ENCODE measurements at places on chromosomes 7 and 10.

- no peak for DNase-seq
Measured at GRCh38 chr7:108492742-108493141, 33.2 kb downstream of the PNPLA8 start.

- no peak for DNase-seq
Measured at GRCh38 chr10:50501924-50502452, 121.8 kb downstream of the SGMS1 start.

DNA sequence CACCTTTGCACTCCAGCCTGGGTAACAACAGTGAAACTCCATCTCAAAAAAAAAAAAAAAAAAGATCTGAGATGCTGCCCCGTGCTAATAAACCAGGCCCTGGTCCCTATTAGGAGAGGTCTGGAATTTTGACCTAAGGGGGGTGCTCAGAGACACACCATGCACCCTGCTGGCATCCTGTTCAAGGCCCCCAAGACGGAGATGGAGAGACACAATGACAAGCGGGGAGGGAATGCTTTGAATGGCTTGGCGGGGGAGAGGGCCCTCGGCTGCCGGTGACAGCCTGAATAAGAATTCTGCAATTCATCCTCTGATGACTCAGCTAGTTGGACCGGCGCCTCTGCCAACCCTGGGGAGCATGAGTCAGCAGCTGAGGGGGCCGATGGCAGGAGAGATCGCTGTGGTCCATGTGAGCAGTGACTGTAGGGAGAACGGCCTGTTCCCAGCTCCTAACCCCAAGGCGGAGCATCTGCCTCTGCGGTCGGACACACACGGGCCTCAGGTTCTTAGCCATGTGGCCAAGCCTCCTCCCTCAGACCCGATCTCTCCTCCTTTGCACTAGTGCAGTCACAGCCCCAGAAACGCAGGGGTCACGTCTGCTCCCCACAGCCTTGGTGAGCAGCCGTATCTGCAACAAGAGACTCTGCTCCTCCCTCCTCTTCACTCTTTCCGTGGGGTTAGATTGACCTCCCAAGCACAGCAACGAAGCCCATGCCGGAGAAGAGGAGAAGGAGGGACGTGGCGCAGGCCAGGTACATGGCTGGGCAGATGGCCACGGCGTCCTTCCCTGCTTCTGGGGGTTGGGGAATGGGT, 14.9 kb downstream of the TRIM56 start:
- peak; percentile 67 for DNase-seq

- no peak for DNase-seq
Measured at GRCh38 chr10:59991117-59991516, 84.8 kb upstream of the CCDC6 start.

DNA sequence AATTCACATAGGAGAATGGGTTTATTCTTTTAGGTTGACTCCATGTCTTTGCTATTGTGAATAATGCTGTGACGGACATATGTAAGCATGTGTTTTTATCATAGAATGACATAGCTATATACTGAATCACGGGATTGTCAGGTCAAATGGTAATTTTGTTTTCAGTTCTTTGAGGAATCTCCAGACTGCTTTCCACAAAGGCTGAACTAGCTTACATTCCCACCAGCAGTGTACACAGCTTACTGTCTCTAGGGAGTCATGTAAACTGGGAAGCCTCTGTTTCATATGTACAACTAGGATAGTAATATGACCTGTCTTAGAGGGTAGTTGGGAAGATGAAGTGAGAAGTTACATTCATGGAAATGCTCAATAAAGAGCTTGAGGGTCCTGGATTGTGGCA, 6.8 kb upstream of the C10orf120 start:
- DNase-seq, result no peak

- no peak for DNase-seq
Measured at GRCh38 chr7:158127241-158127640, 460.4 kb downstream of the PTPRN2 start.

DNA sequence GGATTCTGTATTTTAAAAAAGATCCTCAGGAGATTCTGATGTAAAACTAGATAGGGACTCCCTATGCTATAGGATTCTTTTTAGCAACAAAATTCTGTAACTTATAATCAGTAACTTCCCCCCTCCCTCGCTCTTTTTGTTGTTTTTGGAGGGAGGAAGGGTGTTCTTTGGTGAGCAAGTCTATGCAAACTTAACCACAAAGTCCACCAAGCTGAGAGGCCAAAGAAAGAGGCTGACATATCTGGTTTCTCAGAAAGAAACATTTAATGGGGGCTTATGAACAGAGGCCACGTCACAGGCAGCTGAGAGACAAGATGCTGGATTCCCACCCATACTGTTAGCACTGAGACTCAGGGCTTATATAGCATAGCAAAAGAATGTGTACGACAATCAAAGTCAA, 14.3 kb upstream of the ABCB5 start:
- DNase-seq, result no peak

DNA sequence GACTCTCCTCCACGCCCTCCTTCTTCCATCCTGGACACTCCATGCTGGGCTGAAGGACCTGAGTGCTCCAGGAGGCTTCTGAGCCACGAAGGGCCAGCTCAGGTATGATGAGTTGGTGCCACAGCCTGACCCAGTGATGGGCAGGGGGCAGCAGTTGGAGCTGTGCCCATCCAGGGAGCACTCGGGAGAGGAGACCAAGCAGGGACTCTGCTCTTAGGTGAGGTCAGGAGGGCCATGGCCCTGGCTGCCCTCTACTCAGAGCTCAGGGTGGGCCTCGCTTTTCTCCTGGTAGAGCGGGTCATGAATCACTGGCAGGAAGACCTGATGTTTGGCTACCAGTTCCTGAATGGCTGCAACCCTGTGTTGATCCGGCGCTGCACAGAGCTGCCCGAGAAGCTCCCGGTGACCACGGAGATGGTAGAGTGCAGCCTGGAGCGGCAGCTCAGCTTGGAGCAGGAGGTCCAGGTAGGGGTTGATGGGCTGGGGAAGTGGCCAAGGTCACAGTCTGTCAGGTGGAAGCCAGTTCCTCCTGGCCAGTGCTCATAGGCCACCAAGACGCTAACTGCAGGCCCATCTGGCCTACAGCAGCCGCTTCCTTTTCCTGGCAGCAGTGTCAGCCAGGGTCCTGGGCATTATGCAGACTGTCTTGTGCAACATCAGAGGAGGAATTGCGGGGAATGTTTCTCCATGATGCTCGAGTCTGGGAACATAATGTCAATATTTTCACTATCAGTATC, 50.8 kb downstream of the ALOX5 start:
- DNase-seq, result no peak

DNA sequence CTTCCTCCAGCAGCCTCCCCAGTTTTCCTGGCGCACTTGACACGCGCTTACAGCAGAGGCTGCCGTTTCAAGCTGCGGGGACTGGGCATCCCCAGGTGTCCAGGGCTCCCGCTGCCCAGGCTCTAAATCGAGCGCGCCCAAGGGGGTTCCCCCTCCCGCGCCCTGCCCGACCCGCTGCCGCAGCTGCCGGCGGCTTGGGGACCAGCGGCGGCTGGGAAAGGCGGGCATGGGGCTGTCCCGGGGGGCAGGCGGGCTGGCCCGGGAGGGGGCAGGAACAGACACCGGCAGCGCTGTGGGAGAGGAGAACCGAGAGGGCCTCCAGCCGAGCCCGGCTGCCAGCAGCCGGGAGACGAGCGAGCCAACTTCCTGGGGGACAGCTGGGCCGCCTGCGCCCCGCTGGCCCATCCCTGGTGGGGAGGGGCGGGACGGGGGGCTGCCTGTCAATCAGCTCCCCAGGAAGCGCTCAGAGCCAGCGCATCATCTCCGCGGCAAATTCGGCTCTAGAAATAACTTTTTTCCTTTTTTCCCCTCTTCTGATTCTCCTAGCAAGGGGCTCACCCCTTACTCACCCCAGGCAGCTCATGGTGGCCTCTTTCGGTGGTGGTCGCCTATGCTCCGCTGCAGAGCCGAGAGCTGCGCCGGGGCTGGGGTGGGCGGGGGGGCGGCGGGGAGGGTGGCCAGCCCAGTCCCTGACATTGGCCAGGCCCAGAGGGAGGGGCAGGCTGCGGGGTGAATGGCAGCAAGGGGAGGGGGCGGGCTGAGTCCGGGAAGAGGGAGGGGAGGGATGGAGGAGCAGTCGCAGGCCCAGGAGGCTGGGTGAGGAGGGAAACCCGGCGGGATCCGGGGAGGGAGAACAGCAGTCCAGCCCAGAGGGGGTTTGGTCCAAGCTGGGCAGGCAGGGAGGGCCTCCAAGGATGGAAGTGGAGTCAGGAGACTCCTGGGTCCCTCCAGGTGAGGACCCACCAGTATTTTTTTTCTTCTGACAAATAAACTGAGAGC, 14.7 kb downstream of the GRID2IP start:
- DNase-seq, result no peak

DNA sequence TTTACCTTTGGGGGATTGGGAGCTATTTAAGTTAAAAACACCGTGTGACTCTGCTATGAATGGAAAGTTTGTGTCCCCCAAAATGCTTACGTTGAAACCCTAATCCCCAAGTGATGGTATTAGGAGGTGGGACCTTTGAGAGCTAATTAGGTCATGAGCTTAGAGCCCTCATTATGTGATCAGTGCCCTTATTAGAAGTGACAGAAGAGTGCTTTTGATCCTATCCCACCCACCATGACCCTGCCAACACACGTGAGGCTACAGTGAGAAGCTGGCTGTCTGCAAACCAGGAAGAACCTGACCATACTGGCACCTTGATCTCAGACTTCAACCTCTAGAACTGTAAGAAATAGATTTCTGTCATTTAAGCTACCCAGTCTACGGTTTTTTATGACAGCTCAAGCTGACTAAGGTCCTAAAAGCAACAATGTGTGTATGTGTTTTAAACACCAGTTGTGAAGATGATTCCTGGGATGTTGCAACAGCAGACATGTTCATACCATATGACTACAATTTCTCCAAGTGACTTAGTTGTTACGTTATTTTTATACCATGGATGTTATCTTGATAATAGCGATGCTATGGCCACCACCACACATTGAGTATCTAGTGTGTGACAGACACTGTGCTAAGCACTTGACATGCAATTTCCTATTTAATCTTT, 124.4 kb downstream of the PIP4K2A start:
- no peak for DNase-seq

DNA sequence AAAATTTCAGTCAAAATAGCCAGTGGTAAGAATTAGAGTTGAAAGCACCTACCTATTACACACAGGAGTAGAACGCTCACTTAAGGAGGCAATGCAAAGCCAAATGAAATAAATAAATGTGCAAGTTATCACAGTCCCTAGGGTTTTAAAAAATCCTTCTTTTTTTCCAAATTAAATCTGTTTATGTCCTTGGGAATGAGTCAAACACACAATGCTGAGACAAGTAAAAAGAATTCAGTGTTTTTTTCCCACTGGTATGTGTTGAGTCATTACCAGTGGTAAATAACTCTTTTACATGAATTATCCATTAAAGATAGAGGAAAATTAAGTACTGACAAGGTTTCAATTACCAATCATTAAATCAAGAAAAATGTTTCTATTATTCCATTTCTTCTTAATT, 438.6 kb downstream of the TNS3 start:
- no peak for DNase-seq

DNA sequence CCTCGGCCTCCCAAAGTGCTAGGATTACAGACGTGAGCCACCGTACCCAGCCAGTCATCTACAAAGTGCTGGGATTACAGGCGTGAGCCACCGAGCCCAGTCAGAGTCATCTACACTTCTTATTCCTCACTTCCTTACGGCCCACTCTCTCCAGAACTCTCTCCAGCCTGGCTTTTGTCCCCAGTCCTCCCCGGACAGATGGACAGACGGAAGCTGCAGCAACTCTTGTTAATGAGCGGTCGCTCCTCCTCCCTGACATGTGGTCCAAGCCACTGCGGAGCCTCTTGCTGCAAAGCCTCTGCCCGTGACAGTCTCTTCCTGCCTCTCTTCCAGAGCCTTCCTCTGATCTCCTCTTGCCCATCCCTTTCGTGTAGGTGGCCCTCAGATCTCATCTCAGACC, 45.9 kb downstream of the TMEM270 start:
- DNase-seq, result no peak

- no peak for DNase-seq
Measured at GRCh38 chr7:46485481-46486065, 564.5 kb upstream of the IGFBP3 start.

DNA sequence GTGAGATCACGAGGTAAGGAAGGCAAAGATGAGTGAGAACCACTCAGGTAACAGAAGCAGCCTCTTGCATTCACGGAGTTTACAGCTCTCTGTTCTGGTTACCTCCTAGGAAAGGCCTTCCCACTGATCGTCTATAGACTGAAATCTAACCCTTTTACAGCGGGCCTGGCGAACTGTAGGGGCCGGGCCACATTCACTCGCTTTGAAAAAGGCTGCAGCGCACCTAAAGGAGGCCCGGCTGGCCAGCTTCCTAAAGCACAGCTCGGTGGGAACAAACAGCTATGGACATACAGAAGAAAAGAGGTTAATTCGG, 565 bp downstream of the ATP5MK start:
- DNase-seq, result no peak

DNA sequence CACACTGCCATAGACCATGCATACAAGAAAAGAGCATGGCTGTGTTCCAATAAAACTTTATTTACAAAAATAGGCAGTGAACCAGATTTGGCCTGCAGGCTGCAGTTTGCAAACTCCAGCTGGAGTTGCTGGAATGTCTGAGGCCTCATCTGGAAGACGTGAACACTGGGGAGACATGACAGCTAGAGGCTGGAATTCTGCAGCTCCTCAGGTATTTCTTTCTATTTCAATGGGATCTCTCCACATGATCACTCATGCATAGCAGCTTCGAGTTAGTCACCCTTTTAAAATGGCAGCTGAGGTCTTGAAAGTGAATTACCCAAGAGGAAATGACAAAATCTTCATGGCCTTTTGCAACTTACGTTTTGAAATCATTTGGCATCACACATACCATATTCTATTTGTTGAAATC, 52.6 kb upstream of the BET1 start:
- DNase-seq, result no peak

DNA sequence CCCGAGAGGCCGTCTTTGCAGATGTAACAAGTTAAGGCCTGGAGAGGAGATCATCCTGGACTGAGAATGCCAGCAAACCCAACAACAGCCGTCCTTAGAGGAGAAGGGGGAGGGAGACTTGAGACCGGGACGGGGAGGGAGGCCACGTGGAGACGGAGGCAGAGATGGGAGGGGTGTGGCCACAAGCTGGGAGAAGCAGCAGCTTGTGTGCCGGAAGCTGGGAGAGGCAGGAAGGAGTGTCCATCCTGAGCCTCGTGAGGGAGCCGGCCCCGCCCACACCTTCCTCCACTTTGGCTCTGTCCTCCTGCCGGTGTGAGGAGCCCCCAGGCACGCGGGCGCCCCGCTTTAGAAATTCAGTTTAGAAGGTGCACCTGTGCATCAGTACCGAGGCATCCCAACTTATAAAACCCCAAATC, 95.7 kb downstream of the DNAJB6 start:
- DNase-seq, result peak; percentile 32

GRCh38 chr7:41731493-41732435, 28.9 kb upstream of the INHBA start:
- DNase-seq, result no peak

DNA sequence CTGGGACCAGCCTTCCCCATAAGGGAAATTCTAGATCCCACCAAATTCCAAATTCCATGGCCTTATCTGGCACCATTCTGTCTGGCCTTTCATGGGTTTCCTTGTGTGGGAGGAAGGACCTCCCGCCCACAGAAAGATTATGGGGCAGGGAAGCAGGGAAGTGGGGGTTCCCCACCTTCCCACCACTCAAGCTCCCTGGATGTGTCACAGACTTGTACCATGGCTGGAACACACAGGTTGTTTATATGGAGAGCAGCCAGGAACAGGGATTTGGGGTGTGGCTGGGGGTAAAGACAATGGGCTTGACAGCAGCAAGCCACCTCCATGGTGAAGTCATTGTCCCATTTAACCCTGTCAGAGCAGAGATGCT, 18.3 kb downstream of the UNC5B start:
- DNase-seq, result no peak
